Activated naive CD8-positive, alpha-beta T cell treated with anti-CD3 and anti-CD28 coated beads, Interleukin-2, amount 50 U/mL, for 24 hours (primary cell): ENCODE measurements at places on chromosomes 2 and 18.
A peak's percentile ranks its signal among the peaks of the same experiment; 100 is the strongest.

- DNase-seq, result no peak
Measured at GRCh38 chr2:223712642-223713041, 110.5 kb upstream of the SCG2 start.

GRCh38 chr2:216934151-216934550 lies 74.3 kb upstream of the TNP1 start:
- DNase-seq, result no peak

DNA sequence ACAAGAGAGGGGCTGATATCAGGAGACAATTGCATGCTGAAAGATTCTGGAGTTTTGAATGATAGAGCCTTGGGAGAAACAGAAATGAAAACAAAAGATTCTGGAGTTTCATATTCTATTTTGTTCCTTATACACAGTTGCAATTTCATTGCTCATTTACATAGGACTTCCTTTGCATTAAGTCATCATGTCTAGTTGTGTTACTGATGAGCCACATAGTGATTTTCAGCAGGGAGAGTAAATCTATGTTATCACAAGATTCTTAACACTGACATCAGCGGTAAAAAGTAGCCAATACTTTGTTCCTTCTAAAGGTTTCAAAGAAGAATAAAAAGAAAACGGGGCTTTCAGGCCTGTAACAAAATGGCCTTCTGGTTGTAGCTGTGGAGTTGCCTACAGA lies 7.1 kb downstream of the ADAM17 start:
- no peak for DNase-seq

DNA sequence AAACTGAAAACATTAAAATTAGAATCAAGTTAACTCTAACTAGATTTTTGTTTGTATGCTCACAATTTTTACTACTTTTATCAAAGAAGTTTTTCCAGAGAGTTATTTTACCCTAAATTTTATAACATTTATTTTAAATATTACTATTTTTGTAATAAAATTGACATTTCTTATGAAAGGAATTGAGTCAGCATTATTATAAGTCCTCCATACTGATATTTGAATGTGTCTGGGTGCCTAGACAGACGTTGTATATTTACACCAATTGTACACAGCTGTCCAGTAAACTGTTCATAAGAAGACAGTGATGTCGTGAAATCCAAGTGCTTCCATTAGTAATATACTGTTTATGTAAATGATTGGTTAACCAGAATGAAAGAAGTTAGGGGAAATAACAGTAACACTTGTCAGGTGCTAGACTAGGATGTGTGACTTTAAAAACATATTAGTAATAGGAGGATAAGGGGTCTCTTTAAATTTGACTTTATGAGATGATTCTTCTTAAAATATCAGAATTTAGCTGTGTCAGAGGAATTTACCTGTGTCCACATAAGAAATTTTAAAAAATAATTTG lies 73.7 kb downstream of the TANK start:
- DNase-seq, result no peak

- DNase-seq, result no peak
Measured at GRCh38 chr2:59630789-59631188, 922.7 kb downstream of the BCL11A start.

DNA sequence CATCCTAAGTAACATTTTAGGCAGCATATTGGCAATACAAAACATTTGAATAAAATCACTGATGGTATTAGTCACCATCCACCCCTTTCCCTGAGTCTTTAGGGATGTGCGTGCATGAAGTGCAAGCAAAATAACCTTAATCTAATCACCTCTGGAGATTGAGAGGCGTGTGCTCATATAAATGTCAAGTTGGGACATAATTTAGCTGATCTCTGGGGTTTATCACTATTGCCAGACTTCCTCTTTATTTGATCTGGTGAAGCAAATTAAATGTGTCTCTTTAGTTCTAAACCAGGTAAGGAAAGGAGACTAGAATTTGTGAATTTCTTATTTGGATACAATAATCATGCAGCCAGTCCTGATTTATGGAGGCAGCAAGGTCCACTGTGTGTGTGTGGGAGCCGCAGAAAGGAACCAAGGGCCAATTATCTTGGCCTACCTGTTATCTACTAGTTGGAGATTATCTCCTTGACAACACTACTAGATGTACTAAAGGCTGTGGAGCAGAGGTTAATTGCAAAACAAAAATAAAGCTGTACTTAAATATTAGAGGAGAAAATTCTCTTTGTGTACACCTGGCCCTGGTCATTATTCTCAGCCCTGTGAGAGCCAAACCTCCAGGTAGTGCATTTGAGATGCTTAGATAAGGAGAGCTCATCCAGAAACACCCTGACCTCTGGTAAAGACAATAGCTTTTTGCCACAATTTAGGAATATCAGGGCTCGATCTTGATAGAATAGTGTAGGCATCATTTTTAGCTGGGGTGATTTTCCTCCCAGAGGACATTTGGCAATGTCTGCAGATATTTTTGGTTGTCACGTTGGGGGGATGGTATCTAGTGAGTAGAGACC lies 78.2 kb downstream of the HRH4 start:
- no peak for DNase-seq

- no peak for DNase-seq
Measured at GRCh38 chr2:23456881-23457760, 72.1 kb downstream of the KLHL29 start.

- DNase-seq, result no peak
Measured at GRCh38 chr2:177296040-177296439, 31.5 kb upstream of the NFE2L2 start.

DNA sequence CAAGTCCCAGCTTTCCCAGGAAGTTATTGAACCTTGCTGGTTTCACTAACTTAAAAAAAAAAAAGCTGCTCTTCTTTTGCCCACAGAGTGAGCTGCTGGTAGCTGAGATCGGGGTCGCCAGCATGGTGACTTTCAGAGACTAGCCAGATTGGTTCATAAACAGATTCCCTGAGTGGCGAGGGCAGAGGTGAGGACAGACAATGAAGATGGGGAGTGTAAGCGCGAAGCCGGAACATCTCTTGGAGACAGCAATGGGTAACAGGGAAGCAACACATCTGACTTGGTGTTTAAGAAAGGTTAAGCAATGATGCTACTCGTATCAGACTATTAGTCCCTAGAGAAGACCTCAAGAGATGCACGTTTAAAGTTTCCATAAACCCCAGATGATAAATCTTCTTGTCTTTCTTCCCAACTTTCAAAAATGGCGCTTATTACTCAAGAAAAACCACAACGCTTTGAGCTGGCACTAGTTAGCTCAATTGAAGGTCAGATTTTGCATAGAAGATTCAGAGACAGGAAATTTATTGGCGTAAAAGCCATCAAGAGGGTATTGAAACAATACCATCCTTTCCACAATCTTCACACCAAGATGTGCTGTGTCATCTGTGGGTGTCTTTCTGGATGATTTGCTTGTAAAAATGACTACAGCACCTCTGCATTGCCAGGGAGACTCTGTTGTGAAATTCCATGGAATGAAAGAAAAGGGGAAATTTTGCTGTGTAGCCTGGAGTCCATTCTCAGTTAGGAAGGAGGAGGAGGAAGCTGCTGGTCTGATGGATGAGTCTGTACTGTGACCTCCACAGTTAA lies 193.1 kb upstream of the CXCR4 start:
- peak; percentile 26 for DNase-seq

DNA sequence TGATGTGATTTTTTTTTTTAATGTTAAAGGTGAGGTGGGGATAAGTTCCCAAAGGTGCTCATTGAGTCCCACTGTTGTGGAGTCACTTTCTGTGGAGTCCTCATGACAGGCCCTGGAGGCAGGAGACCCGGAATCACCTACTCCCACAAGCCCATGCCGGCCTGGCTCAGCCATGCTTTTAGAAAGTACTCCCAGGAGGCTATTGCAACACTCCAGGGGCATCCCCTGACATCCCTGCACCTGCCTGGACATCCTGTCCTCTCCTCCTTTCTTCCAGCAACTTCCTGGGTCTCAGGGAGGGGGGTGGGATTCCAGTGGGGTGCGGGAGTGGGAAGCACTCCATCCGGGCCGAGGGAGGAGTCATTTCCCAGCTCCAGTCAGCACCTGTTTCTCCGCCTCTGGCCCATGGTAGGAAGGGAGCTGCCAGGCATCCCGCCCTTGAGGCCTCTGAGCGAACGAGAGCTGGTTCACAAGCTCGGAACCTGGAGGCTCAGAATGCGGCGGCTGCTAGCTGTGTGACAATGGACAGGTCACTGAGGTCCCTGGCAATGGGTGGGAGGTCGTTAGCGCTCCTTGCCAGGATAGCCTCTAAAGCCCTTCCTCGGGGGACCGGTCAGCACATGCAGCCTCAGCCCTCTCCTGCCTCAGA lies 163.9 kb upstream of the ID2 start:
- no peak for DNase-seq

GRCh38 chr2:130755256-130756052 lies at the start of gene AMER3:
Gene AMER3, plus strand, starts transcription at chr2:130755540. Its CDS starts 6,533 bp downstream, at chr2:130762073.
- DNase-seq, result no peak

DNA sequence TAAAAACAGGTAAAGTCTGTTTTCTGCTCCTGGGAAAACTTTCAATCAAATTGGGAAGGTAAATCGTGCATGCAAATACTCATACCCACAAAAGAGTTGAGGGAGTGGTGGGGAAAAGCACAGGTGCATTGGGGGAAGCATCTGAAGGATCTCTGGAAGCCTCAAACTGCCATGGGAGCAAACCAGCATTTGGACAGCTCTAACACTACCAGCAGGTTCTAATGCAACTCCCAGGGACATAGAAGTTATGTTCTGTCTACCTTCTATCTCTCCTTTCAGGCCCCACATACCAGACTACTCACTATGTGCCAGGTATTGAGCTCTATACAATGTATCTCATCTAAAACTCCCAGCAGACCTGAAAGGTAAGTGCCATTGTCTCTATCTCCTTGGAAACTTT lies 933.7 kb downstream of the NRXN1 start:
- no peak for DNase-seq

DNA sequence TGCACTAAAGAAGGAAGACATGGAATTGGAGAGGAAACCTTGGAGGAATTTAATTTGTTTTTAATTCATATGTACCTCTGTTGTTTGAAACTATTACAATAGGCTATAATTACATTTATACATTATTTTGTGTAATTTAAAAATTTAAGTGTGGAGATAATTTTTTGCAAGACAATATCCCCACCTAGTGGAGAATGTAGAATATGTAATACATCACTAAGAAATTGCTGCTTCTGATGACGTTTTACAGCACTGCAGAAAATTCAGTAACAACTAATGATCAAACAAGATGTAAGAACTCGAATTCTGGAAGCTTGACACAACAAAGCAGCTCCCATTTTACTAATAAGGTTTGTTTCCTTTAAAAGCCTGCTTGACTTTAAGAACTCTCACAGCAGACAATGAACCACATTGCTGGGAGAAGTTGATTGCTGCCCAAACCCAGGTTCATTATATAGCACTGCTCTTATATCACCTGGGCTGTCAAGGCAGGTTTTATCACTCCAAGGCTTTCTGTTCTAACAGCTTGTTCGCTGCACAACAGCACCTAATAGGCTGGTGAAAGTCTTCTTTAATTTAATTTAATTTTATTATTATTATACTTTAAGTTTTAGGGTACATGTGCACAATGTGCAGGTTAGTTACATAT lies 53.4 kb downstream of the THADA start:
- no peak for DNase-seq

DNA sequence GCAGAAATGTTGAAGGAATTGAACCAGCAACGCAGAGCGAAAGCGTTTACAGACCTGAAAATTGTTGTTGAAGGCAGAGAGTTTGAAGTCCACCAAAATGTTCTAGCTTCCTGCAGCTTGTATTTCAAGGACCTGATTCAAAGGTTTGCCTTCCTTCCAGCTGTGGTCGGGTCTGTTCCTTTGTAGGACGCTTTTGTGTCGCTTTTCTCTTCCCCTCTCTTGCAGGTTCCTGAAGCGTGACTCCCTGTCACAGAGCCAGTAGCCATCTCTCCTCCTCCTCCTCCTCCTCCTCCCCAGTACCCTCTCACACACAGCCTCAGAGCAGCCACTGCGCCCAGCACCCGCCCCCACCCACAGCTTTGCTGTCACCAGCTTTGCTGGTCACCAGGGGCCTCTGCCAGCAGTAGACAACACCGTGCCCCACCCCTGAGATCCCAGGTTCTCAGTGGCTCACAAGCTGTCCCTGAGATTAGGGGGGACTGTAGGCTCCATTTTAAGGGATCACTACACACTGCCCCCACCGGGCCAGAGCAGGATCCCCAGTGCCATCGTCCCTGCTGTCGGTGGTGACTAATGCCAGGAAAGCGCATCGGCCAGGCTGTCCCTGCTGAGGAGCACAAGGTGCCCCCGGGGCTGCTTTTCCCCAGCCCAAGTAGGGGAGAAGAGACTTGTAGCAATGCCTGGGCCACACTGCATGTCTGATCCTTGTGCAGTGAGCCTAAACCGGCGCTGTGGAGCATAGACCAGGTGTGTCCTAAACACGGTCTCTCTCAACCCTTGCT lies 242.3 kb downstream of the ATAD2B start:
- no peak for DNase-seq

- no peak for DNase-seq
Measured at GRCh38 chr18:13440277-13441248, 222.0 kb downstream of the LDLRAD4 start.

DNA sequence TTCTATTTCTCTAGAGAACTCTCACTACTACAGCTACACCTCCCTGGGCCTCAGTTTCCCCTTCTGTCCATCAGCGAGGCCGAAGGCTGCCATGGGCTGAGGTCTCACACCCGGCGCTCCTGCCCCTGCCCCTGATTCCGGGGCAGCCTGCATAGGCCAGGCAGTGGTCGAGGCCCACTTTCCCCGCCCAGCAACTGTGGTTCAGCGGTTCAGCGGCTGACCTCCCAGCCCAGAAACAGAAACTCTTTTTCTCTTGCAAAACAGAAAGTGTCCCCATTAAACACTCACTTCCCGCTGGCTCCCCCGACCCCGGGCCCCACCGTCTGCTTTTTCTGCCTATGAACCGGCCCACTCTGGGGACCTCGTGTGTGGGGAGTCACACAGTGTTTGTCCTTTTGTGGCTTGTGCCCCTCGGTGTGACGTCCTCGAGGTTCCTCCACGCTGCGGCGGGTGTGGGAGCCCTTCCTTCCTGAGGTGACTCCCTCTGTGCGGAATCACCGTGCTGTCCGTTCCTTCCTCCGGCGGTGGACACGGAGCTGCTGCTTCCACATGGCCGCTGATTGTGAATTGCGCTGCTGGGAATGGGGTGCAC lies 16.0 kb downstream of the PDCD1 start:
- peak; percentile 73 for DNase-seq

DNA sequence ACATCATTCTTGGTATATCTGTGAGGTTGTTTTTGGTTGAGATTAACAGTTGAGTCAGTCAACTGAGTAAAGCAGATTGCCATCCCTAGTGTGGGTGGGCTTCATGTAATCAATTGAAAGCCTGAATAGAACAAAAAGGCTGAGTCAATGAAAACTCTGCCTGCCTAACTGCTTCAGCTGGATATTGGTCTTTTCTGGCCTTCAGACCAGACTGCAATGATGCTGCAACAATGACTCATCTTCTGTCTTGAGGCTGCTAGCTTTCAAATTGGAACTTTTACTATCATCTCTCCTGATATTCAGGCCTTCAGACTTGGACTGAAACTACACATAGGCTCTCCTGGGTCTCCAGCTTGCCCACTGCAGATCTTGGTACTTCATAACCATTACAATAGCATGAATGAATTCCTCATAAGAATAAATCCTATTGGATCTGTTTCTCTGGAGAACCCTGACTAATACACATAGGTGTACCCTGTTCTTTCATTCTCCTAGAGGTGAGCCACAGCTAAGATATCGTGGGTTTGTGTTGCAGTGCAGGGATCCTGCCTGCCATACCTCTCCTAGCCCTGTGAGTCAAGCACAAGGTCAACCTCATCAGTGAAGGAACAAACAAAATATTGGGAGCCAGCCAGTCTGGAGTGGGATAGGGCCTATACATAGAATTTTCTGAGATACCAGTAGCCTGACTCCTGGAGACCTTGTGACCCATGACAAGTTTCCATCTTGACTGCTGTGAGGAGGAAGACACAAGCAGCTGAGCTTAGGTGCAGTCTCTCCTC lies 473.8 kb downstream of the DCC start:
- no peak for DNase-seq

GRCh38 chr18:69097349-69097748 lies 299.5 kb downstream of the CCDC102B start:
- DNase-seq, result no peak
